ENCODE measurements at places on chromosomes 7 and 10. TPM values are rescaled to one million over a fixed set of nuclear protein-coding genes. Genes with fewer than 3 reads are reported as not detected.

GRCh38 chr10:109998513-109998912 is 9.3 kb upstream of the ADD3 start:
- peaks cover 45% of the 10 kb centered on the region for H3K4me1 ChIP-seq
- H3K27me3 ChIP-seq, result peaks cover 3% of the 10 kb centered on the region
- no peak overlapping the region for H3K27ac ChIP-seq
- no peak overlapping the region for H3K4me3 ChIP-seq

- H3K27me3 ChIP-seq, result no peaks in the 10 kb centered on the region
- peaks cover 4% of the 10 kb centered on the region for H3K36me3 ChIP-seq
- peak overlapping the region; percentile 99 for H3K27ac ChIP-seq
Measured at GRCh38 chr10:114173603-114173920, 441 bp downstream of the CCDC186 start.

DNA sequence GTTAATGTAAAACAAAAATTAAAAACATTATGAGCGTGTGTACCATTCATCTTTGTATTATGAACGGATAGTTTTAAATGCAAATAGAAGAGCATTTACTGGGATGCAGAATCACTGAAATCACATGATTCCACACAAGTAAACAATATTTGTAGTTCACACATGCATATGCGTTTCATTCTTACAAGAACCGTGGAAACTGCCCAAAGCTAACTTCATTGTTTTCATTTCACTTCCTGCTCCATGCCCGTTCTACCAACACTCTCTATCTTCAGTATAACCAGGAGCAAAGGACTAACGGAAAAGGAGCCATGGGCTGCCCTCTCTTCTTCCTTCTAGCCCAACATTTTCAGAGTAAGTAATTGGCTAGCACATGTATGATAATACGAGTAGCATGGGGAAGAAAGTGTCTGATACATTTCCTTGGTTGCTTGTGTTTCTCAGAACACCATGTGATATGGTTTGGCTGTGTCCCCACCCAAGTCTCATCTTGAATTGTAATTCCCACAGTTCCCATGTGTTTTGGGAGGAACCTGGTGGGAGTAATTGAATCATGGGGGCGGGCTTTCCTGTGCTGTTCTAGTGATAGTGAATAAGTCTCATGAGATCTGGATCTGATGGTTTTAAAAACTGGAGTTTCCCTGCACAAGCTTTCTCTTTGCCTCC is 38.8 kb downstream of the ZNF783 start:
- peaks cover 3% of the 10 kb centered on the region for H3K36me3 ChIP-seq
- H3K27me3 ChIP-seq, result peaks cover 7% of the 10 kb centered on the region
- no peaks in the 10 kb centered on the region for H3K4me1 ChIP-seq
- H3K4me3 ChIP-seq, result no peak overlapping the region

Gene NEUROG3
- not detected for total RNA-seq

Gene EFCAB10
- not detected for total RNA-seq

Gene LIMK1
- 56.0 TPM for total RNA-seq
